Endothelial cell (in vitro differentiated cells): ENCODE measurements at places on chromosomes 12 and 14. TPM values are rescaled to one million over a fixed set of nuclear protein-coding genes. Genes with fewer than 3 reads are reported as not detected.

GRCh38 chr12:53803194-53803593 lies 51.4 kb upstream of the CISTR start:
- no peak for DNase-seq

DNA sequence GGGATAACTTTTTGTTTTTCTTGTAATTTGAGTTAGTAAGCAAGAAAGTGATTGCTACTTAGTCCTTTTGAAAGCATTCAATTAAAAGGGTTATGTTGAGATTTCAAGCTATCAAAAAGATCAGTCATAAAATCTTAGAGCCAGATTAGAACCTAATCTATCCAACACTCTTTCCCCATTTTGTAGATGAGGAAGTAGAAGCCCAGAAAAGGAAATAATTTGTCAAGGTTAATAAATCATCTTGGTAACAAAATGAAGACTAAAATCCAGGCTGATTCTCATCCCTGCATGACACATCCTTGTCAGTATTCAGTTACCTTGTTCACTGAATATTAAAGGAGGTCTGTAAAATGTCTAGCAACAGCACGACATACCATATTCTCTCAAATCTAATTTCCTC lies 26.5 kb downstream of the PPP1R13B start:
- no peak for DNase-seq

DNA sequence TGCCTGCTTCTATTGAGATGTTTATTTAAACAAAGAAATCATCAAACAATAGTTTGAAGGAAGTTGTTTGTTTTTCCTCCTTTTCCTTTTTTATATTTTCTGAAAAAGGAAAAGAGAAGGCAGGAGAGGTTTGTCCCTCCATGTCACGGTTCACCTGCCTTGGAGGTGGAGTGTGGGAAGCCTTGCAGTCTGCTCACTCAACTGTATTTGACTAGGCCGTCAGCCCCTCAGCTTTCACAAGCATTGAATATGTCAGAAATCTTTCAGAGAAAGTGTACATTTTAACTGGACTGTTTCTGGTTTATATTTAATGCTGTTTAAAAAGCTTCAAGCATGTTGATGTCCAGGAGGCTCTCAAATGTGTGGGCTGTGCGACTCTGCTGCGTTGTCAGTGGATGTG lies 370.4 kb downstream of the NPAS3 start:
- no peak for DNase-seq

GRCh38 chr14:80958939-80959338 lies 3.5 kb downstream of the TSHR start:
- no peak for DNase-seq

DNA sequence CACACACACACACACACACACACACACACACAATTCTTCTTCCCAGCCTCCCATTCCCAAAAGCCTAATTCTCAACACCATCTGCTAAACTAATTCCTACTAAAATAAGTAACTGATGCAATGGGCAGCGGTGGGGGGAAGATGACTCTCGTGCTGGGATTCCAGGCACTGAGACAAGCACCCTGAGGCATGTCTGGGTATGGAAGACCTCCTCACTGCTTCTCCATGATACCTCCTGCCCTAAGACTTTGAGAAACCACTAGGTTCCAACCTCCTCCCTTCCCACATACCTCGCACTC lies 789 bp upstream of the VWF start:
- DNase-seq = no peak

GRCh38 chr14:23209651-23210423 lies 26.4 kb upstream of the SLC7A8 start:
- no peak for DNase-seq

DNA sequence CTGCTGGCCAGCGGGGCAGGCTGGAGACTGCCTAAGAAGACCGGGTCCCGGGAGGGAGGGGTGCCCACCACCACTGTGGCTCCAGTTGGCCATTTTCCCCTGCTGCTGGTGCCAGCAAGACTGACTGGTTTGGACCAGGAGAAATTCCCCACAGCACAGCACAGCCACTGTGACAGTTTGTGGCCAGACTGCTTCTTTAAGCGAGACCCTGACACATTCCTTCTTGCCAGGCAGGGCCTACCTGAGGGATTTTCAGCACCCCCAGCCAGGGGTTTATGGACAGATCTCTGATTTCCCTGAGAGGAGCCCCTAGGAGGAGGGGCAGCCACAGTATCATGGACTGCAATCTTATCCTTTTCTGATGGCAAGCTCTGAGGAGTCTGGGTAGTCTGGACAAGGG lies 15.5 kb downstream of the GLIPR1L1 start:
- DNase-seq = no peak

Gene HELB
- total RNA-seq = 3.7 TPM

GRCh38 chr14:37434867-37435266 lies 160.2 kb downstream of the FOXA1 start:
- DNase-seq = no peak

Gene TESPA1
- 0.95 TPM for total RNA-seq

- DNase-seq = no peak
These were observed 75.8 kb downstream of the LRP6 start for GRCh38 chr12:12191008-12191407.

DNA sequence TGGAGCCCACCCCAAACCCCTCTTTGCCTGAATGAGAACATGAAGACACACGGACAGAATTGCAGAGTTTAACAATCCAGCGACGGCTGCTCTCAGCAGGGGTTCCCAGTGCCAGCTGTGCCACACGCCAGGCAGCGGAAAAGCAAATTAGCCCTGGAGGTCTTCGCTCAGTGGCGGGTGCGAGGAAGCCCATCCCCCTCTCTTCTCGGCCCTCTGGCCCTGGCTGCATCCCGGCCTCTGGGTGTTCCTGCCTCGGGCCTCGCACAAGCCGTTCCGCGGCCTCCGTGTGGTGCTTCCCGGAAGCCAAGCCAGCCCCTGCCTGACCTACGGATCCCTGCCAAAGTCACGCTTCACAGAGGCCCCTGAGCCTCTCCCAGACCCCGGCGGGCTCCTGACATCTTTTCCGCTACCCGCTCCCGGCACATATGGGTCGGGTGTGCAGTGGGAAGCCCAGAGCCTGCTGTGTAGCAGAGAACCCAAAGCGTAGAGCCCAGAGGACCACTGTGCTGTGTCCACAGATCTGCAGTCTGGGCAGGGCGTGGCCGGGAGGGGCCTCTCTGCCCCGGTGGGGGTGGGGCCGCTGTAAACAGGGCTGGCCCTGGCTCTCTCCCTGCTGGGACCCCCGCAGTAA lies 70.7 kb upstream of the GALNT9 start:
- no peak for DNase-seq
